Fibroblast of skin of left quadriceps (primary cell): ENCODE measurements at places on chromosomes 16 and 17.

- no peak for DNase-seq
Observed at GRCh38 chr16:51134269-51134812, 16.7 kb downstream of the SALL1 start.

GRCh38 chr17:66654106-66654740 lies 180.7 kb upstream of the CACNG5 start:
- DNase-seq, result no peak

- no peak for DNase-seq
Observed at GRCh38 chr16:11738742-11739544, 3.7 kb downstream of the TXNDC11 start.

GRCh38 chr16:67734731-67735201 lies 15.7 kb upstream of the GFOD2 start:
- no peak for DNase-seq

GRCh38 chr17:27469256-27469655 lies 13.0 kb downstream of the KSR1 start:
- DNase-seq, result no peak

- DNase-seq, result no peak
Observed at GRCh38 chr17:29595943-29596774, 3.2 kb downstream of the ANKRD13B start.

GRCh38 chr17:45052052-45052772 lies 780 bp upstream of the DCAKD start:
- no peak for DNase-seq
